ENCODE measurements at places on chromosomes 2 and 18.

DNA sequence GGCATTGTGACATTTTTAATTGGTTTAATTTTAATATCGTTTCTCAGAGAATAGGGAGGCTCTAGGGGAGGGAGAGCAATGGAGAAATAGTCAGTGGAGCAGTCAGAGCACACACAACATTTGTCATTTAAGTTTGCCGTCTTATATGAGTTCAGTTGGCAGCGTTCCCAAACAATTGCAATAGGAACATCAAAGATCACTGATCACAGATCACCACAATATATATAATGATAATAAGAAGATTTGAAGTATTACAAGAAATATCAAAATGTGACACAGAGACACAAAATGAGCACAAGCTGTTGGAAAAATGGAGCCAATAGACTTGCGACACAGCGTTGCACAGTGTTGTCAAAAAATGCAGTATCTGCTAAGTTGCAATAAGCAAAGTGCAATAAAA lies 303.7 kb downstream of the CDH19 start:
- DNase-seq = no peak

- no peak for DNase-seq
Observed at GRCh38 chr2:11554399-11554716, 20.5 kb downstream of the GREB1 start.

DNA sequence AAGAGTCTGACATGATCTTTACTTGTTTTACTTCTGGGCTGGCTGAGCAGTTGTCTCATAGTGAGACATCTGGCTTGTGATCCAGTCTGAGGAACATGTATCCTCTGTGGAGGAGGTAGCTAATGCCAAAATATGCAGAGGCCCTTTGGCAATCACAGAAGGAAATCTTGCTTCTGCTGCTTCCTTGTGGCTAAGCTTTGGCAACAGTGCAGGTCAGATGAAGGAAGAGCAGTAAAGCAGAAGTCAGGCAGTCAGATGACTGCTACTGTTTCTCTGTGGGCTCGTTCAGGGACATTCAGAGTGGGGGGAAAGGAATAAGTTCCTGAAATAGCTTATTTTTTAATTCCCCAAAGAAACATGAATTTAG lies 22.3 kb downstream of the DOK1 start:
- peak; percentile 90 for DNase-seq

DNA sequence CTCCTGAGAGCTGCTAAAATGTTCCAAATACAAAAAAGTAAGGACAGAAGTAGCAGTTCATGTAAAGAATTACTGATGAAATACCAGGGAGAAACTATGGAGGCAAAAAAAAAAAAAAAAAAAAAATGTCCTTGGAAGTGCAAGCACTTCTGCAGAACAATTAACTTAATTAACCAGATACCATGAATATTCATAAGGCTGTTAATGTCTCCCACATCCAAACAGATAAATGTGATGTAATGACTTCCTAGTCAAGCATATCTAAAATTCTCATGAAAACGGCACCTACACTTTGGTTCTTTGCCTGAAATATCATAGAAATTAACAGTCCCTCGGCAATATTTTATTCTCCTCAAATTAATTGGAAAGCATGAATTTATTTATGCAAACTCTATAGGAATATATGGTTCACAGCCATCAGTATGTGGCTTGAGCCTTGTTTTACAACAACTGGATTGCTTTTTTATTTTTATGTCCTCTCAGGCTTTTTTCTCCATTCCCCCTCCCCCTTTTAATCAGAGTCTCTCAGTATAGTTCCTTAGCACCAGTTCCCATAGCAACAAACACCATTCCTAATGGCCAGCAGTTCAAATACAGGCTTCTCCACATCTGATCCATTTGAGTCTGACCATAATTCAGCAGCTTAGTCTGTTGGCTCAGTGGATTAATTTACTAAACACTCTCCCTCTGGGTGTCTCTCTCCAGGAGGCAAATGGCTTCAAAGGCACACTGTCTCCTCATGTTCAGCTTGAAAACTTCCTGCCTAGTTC lies 97.1 kb downstream of the ITGA4 start:
- no peak for DNase-seq

DNA sequence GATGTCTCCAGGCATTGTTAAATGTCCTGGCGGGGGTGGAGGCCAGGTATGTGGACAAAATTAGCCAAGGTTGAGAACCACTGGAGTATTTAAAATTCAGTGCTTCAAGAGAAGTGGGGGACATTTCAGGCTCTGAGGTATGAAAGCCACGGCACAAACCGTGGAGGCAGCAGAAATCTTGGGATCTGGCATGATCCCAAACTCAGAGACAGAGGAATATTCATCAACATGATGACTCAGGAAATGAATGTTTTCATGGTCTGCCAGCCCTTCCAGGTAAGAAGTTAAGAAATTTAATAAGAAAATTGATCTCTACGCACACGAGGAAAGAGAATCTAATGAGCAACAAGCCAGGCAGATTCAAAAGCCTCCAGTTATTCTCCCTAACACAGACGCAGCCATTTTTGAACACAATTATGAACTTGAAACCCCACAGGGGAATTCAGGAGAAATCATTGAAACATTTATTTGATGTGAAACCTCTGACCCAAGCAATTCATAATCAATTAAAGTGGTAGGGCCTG lies 11.3 kb upstream of the GRP start:
- DNase-seq = no peak

- no peak for DNase-seq
Observed at GRCh38 chr2:124035001-124035400, 9.9 kb downstream of the CNTNAP5 start.

DNA sequence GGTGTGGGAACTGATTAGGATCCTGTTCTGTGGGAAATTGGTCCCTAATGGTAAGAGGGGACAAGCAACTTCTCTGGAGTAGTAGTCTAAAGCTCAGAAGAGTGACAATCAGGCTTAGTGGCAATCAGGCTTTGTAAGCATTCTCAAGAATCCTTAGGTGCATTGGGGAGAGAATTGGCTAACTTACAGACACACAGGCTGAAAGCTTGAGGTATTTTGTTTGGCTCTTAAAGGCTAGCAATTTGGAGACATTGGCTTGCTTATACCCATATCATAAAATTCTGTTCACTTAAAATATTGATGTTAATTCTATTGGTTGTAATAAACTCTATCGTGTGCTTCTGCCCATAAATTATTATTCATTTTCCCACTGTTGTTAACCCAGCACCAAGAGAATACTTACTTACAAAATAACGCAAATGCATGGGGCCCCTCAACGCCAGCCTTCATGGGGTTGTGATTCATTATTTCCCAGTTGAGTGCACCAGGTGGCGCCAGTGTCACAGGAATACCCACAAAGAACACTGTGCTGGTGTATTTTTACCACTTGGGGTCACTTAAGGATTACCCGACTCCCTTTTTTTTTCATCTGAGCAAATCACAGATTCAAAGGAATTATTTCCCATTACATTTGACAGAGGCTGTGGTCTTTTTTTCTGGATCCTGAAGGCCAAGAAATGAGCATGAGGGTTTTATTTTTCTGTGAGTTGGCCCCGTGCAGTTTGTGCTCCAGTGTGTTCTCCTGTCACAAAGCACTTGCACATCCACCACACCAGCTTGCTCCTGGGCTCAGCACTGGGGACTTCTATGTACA lies 45.5 kb downstream of the DDX1 start:
- DNase-seq = peak; percentile 69

DNA sequence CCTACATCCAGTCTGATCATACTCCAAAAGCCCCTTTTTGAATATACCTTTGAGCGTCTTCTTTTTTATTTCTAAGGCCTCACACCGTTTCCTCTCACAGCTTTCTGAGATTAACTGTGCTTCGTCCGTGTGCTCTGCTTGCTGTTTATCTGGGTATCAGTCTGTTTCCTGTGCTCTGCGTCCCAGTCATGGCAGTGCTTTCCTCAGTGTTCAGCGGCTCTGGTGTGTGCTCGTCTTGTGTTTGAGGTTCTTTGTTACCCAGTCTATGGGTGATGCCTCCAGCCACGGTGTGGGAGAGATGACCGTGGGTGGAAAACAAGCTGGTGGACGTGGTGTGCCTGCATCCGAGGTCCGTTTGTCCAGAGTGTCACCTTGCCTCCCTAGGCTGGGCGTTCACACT lies 33.6 kb upstream of the BIN1 start:
- DNase-seq = no peak

DNA sequence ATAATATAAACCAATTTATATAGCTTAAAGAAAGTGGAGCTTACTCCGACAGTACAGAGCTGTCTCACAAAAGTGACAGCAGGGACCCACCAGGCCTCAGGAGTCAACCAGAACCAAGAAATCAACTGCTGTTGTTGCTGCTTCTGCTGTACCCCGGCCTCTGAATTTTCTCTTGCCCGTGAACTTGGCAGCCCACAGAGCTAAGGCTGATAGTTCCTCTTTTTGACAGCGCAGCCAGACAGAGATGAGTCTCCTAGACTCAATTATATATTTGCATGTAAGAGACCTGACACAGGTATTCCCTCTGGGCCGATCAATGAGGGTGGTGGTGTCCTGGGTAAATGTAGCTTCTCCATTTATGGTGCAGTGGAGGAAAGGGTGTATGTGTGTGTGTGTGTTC lies 109.4 kb downstream of the KCTD1 start:
- no peak for DNase-seq

GRCh38 chr2:28129955-28130695 lies 239.6 kb downstream of the BABAM2 start:
- peak; percentile 85 for DNase-seq

DNA sequence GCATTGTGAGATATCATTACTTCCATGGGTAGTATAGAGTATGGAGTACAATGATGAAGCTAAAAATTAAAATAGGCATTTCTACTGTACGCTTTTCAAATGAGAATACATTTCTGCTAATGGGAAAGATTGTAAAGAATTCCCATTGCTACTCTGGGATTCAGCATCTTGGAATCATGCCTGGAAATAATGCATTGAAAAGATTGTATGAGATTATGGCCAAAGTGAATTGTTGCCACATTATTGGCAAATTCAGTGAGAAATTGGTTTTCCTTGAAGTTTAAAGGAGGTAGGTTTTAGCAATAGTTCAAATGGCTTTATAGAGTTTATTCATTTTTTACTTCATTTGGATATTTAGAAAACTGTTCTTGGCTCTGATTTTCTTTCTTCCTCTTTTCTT lies 157.9 kb downstream of the GULP1 start:
- DNase-seq = peak; percentile 81

DNA sequence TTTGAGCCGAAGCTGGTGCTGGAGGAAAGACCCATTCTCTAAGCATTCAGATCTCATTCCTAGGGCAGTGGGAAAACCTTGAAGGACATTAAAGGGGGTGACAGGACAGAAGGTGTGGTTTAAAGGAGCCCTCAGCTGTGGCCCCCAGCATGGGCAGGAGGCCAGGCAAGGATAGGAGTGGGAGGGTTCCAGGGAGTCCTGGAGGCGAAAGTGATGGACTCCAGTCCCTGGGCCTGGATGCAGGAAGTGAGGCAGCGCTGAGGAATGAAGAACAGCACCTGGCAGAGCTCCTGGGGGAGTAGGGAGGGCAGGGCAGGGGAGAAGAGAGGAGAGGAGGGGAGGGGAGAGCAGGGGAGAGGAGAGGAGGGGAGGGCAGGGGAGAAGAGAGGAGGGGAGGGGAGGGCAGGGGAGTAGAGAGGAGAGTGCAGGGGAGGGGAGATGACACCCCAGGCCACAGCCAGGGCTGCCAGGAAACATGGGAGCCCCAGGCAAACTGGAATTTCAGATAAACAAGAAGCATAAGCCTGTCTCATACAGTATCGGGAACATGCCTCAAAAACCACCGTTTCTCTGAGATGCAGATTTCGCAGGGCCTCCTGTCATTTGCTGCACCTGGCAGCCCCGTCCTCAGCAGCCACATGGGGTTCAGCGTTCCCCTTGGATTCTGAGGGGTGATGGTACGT lies 5.7 kb downstream of the RAMP1 start:
- peak; percentile 84 for DNase-seq

DNA sequence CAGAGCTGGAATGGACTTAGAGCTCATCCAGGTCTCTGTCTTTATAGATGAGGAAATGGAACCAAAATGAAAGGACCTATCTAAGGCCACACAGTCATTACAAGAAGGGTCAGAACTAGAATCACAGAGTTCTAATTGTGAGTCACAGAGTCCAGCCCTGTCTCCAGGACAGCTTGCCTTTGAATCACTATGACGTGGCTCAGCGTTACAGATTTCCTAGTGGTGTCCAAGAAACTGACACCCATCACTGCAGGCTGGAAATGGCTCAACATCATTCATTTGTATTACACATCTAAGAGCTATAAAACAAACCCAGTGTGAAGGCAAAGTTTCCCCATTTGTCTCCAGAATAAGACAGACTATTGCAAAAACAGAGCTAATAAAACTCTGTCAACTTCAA lies 164.3 kb upstream of the SIX2 start:
- peak; percentile 84 for DNase-seq

DNA sequence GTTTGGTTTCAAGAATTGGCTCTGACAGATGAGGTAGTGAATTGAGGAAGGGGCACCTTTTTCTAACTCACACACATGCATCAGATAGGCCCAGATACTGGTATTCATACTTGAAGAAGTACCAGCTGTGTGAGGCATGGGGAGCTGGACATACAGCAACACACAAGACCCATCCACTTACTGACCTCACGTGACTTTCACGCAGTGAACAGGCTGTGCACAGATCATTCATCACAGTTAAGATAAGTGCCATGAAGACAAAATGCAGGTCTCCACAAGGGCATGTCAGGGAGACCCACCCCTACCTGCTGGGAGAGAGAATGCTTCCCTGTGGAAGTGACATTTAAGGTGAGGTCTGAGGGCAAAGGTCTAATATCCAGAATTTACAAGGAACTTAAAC lies 38.6 kb downstream of the SP110 start:
- no peak for DNase-seq

DNA sequence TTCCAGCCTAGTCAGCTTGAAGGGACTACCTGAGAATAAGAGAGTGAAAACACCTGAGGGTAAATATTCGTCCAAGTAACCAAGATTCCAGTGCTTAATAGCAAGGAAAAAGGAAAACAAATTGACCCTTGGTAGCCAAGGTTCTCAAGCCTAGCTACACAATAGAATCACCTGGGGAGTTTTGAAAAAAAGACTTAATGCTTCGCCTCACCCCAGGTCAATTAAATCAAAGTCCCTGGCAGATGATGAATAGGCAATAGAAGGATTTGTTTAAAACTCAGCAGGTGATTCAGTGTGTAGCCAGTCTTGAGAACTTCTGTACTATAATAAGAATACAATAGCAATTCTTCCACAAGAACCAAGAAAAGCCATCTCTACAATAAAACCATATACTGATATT lies 500.2 kb downstream of the XIRP2 start:
- no peak for DNase-seq

DNA sequence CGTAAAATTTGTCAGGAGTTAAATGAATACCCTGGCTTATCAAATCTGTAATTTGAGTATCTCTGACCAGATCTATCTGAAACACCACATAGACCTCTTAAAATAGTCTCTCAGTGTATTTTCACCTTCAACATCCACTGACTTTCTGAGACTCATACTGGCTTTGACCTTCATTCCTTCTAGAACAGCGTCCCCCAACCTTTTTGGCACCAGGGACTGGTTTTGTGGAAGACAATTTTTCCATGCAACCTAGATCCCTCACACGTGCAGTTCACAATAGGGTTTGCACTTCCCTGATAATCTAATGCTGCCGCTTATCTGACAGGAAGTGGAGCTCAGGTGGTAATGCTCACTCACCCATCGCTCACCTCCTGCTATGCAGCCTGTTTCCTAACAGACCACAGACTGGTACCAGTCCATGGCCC lies 3.2 kb downstream of the NBAS start:
- no peak for DNase-seq

- no peak for DNase-seq
Observed at GRCh38 chr2:180572346-180572745, 408.1 kb upstream of the UBE2E3 start.

GRCh38 chr2:159797543-159798375 lies at the start of gene CD302:
Gene CD302, minus strand, starts transcription at chr2:159798208. Its CDS starts 10 bp downstream, at chr2:159798198.
- peak; percentile 33 for DNase-seq

All from fibroblast of upper back skin (primary cell).